ENCODE measurements at places on chromosomes 6 and 20. TPM values are rescaled to one million over a fixed set of nuclear protein-coding genes. Genes with fewer than 3 reads are reported as not detected.

ELOVL2 gene
- 2.6 TPM for polyA plus RNA-seq

DNA sequence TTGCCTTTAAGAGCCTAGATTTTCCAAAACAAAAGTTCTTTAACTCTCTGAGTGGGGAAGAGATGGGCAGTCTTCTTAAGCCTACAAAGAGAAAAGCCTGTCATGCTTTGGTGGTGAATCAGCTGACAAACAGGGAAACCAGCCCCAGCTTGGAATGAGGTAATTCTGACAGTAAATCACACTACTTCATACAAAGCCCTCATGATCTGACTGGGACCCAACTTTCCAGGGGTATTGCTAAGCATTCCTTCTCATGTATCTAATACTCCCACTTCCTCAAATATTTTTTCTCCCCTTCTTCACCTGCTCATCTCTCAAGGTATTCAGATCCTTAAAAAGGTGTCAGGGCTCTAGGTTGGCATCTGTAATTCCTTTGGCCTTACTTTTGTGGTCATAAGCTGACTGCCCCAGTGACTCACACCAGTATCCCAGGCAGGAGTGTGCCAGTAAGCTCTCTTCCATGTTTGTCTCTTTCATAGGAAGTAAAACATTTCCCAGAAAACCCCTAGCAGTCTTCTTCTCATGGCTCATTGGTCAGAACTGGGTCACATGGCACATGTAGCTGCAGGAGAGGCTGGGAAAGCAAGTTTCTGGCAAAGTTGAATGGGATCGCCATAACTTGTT lies 15.0 kb upstream of the TBC1D22B start:
- no peak for DNase-seq

DNA sequence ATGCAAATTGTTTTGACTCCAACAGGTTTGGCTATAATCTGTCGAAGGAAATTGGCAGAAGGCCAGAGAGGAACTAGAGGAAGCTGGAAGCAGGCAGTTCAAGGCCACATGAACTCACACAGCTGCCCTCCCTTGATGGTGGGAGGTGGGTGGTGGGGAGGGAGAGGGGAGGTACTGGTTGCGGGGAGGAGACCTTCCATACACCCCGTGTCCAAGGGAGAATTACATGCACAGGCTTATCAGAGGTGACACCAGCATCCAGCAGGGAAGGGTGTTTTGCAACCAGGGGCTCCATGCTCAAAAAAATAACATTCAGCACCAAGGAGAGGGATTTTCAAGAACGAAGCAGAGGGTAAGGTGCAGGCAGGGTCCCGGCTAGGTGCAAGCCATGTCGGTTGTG lies 9.1 kb downstream of the PRND start:
- no peak for DNase-seq

GRCh38 chr6:170279977-170280688 lies 10.7 kb downstream of the DLL1 start:
- DNase-seq = peak; percentile 70

AVP gene
- not detected for polyA plus RNA-seq

- DNase-seq = no peak
Measured at GRCh38 chr6:3729603-3730344, 21.7 kb downstream of the PXDC1 start.

DNA sequence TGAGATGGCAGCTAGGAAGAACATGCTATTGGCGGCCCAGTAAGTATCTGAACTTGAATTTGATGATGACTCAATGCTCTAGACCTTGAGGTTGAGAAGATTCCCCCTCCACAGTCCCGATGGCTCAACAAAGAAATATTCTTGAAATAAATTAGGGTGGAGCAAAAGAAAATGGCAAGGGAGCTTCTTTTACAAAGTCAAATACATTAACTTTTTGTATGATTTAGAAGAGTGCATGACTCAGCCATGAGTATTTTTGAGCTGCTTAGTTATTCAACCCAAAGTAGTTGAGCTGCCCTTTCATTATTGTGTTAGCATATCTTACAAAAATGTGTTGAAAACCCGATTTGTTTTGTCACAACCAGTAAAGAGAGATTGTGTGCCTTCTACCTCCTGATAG lies 7.6 kb downstream of the TFAP2C start:
- no peak for DNase-seq

- no peak for DNase-seq
Measured at GRCh38 chr20:18032977-18033892, 24.5 kb downstream of the OVOL2 start.

DNA sequence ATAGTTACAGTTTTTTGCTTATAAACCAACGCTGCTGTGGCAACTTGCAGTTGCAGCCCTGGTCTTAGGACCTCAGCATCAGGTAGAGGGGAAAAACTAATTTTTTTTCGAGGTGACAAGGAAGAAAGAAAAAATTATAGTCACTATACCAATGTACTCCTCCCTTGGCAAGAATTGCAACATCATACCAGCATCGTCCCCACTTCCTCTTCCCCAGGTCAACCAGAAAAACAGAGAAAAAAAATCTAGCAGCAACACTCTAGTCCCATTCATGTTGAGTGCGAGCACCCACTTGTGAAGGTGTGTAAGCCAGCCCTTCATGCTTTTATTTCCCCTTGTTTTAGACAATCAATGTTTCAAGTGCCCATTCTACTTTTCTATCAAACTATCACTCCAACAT lies 13.1 kb upstream of the DCBLD1 start:
- DNase-seq = no peak

DNA sequence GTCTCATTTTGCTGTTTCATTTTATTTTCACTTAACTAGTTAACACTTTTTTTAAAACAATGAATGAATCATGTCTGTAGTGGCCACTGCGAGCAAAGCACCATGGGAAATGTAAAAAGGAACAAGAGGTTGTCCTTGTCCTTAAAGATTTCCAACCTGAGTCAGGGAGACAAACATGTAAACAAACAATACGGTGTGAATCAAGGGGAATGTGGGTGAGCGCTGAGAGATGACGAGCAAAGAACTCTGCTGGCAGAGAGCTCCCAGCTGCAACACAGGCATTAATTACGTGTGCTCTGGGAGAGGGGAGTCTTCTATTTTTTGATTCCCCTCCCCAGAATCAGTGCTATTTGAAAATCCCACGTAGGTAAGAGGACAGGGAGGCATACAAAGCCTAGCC lies 84.3 kb downstream of the ATXN1 start:
- no peak for DNase-seq

DNA sequence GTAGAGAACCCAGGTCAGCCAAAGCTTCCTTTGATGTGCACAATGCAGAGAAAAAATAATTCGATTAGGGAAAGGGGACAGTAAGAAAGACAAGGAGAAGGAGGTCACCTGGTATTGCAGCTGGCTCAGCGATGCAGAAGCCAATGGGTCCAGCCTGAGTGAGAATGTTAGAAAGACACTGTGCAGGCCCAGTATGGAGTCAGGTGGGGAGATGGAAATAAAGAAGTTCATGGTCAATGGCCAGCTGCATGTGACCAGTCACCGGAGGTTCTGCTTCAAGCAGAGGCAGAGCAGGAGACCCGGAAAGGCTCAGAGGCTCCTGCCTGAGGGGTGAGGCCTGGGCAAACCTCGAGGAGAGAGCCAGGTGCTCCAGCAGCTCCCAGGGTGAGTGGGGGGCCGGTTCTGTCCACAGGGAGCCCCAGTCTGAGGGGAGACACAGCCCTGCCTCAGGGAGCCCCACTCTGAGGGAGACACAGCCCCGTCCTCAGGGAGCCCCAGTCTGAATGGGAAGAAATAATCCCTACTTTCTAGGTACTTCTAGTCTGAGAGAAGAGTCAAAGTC lies 51.3 kb downstream of the LRFN2 start:
- DNase-seq = no peak

- no peak for DNase-seq
Measured at GRCh38 chr6:14765721-14766390, 480.0 kb upstream of the JARID2 start.

GRCh38 chr6:149884215-149884614 lies 13.7 kb downstream of the RAET1E start:
- no peak for DNase-seq

- no peak for DNase-seq
Measured at GRCh38 chr6:72636786-72637185, 14.9 kb downstream of the KCNQ5 start.

- DNase-seq = no peak
Measured at GRCh38 chr6:40409716-40410397, 177.3 kb downstream of the LRFN2 start.

FAM217A gene
- polyA plus RNA-seq = not detected

- DNase-seq = no peak
Measured at GRCh38 chr6:124368131-124368530, 564.5 kb downstream of the NKAIN2 start.

OR2J3 gene
- not detected for polyA plus RNA-seq

GRCh38 chr6:74044417-74045096 lies 348.6 kb downstream of the CD109 start:
- peak; percentile 32 for DNase-seq

DYNLT2 gene
- polyA plus RNA-seq = 0.74 TPM

RUNX2 gene
- polyA plus RNA-seq = 1.6 TPM

DNA sequence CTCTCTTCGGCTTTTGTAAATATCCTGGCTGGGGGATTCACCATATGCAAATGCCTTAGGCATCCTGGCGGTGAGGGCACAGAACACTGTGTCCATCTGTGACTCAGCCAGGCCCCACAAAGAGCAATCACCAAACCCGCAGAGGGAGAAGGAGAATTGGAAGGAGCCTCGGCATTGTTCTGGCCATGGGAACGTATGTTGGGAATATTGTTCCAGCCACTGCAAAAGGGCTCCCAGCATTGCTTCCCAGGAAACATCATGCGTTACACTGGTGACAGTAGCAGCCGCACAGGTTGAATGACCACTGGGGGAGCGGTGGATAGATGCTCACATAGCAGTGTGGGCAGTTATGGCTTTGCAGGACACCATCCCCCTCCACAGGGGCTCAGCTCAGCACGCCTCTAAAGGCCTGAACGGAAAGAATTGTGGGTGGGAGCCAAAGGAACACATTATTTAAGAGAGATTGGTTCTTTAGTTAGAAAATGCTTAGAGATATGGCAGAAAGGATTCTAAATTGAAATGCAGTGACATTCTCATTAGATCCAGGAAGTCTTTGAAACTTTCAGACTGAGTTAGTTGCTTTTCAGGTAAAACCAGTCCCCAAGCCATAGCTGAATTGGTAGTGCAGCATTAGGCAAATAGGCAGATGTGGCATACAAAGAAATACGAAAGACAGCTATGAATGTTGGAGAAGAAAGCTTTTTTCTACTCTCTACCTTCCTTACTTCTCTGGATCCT lies 104.3 kb downstream of the RNF144B start:
- DNase-seq = no peak

PXDC1 gene
- 17.5 TPM for polyA plus RNA-seq

DNA sequence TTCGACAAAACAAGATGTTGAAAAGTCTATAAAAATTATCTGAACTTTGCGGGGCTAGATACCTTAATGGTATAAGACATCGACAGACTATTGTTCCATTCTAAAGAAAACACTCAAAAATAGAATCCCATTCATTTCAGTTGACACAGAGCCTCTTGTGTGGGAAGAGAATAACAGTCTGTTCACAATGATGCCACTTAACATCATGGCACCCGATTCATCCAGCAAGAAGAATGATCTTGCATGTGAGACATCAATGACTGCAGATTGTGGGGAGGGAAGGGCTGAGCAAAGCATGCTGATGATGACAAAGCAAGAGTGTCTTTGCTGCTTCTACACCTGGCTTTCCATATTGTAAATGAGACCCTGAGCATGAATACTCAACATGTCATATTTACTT lies 49.7 kb upstream of the ARMH2 start:
- DNase-seq = no peak

DNA sequence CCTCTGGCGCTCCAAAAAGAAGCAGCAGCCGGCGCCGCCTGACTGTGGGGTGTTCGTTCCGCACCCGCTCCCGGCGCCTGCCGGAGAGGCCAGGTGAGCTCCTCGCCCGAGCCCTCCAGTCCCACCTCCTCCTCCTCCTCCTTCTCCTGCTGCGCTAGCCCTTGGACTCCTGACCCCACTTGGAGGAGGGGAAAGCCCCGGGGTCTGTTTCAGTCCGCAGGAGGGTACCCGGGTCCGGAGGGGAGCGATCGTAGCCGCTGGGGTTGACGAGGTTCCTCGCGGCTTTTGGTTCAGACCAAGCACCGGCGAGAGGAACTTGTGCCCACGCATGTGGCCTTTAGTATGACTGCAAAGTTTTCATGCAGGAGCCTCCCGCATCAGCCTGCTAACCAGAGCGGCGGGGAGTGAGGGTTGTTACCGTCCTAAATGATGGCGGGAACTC lies 493 bp downstream of the CRYBG1 start:
- DNase-seq = no peak

DNA sequence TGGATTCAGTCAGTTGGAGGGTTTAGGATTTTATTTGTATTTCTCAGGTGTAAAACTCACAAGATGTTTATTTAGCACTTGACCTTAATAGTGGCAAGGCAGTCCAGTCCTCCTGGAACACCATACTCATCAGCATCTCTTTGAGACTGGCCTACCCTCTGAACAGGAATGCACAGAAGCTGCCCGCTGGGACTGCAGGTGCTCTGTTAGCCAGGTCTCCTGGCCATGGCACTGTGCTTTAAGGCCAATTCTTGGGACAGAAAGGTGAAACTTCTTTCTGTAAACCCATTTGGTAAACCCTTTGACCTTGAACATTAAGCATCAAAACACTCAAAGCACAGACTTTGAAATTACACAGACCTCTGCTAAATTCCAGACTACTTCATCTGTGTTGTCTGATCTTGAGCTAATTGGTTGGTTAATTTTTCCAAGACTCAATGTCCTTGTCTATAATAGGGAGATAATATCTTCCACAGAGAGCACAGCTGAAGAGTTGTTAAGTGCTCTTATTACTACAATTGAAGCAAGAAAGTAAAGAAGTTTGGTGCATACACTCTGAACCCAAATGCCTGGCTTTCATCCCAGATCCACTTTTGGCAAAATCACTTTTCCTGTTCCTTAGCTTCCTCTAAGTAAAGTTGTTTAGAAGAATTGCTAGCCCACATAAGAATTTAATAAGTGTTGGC lies 54.9 kb upstream of the NT5E start:
- DNase-seq = no peak

FAXC gene
- 0.44 TPM for polyA plus RNA-seq

COL12A1 gene
- 6.2 TPM for polyA plus RNA-seq

GRCh38 chr6:33407132-33407718 lies 3.6 kb upstream of the PHF1 start:
- no peak for DNase-seq

- no peak for DNase-seq
Measured at GRCh38 chr6:10585209-10585845, 64.2 kb downstream of the GCNT2 start.

CAP2 gene
- 57.4 TPM for polyA plus RNA-seq
